ENCODE measurements at places on chromosomes 11 and 22. TPM values are rescaled to one million over a fixed set of nuclear protein-coding genes. Genes with fewer than 3 reads are reported as not detected.

The LYVE1 gene
- total RNA-seq: 0.11 TPM

The TPCN2 gene
- total RNA-seq: 9.1 TPM

The OR51E1 gene
- not detected for total RNA-seq

The RFPL3 gene
- total RNA-seq: not detected

The THRSP gene
- not detected for total RNA-seq

The C11orf86 gene
- total RNA-seq: 60.2 TPM

The NPTXR gene
- 12.2 TPM for total RNA-seq

The CALCB gene
- 0.09 TPM for total RNA-seq

The XNDC1N gene
- 2.7 TPM for total RNA-seq

The BIK gene
- total RNA-seq: 0.89 TPM

The OR6T1 gene
- total RNA-seq: not detected

The BLID gene
- total RNA-seq: not detected

The OR56A1 gene
- total RNA-seq: not detected

The MS4A3 gene
- total RNA-seq: not detected

The MS4A6E gene
- not detected for total RNA-seq

The SFI1 gene
- total RNA-seq: 7.6 TPM

The TMEM86A gene
- total RNA-seq: 0.29 TPM

The NUP98 gene
- 65.5 TPM for total RNA-seq

The FGF3 gene
- not detected for total RNA-seq

The PKP3 gene
- total RNA-seq: 39.8 TPM

The MUC5AC gene
- 3.6 TPM for total RNA-seq

The OR51B5 gene
- total RNA-seq: not detected
